ENCODE measurements at places on chromosomes 5 and 9.
A peak's percentile ranks its signal among the peaks of the same experiment; 100 is the strongest.

DNA sequence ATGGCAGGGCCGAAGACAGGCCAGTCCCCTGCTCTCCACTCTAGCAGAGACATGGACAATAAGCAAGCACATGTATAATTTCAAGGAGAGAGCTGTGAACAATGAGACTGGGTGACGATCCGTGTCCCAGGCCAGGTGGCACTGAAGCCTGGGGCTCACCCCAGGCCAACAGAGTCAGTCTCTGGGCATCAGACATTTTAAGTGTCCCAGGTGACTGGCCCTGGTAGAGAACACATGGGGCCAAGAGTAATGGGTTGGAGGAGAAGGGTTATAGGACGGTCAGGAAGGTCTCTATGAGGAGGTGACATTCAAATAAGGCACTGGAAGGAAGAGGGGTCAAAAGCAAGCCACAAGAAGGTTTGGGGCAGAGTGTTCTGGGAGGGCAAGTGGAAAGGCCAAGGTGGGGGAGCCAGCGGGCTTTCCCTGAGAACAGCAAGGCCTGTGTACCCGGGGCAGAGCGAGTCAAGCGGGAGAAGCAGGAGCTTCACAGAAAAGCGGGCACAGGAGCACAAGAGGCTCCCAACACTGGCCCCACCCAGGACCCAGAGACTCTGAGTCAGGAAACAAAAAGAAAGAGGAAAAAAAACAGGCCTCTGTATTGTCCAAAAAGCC, 1.1 kb upstream of the AKNA start:
- no peak for DNase-seq

- no peak for DNase-seq
Measured at GRCh38 chr9:72030767-72031166, 29.6 kb downstream of the C9orf57 start.

- no peak for DNase-seq
Measured at GRCh38 chr5:112480501-112480900, 61.4 kb upstream of the EPB41L4A start.

DNA sequence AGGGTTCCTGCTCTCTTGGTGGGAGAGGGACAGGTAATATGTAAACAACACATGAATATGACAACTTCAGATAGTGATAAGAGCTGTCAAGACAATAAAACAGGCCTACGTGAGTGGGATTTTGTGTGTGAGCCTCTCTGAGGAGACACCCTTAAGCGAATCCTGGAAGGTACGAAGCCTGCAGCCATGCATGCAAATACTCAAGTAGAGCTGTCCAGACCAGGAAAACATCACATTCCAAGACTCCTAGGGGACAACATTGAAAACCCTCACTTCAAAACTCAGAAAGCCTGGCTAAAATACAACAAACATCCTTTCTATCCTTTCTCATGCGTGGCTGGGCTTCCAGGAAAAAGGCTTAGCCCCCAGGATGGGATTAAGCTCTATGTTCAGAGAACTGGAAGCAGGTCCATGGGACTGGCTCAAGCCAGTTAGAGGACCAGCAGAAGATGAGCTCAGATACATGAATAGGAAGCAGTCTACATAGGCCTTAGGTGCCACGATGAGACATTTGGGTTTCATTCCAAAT, 124.8 kb upstream of the IQGAP2 start:
- no peak for DNase-seq

DNA sequence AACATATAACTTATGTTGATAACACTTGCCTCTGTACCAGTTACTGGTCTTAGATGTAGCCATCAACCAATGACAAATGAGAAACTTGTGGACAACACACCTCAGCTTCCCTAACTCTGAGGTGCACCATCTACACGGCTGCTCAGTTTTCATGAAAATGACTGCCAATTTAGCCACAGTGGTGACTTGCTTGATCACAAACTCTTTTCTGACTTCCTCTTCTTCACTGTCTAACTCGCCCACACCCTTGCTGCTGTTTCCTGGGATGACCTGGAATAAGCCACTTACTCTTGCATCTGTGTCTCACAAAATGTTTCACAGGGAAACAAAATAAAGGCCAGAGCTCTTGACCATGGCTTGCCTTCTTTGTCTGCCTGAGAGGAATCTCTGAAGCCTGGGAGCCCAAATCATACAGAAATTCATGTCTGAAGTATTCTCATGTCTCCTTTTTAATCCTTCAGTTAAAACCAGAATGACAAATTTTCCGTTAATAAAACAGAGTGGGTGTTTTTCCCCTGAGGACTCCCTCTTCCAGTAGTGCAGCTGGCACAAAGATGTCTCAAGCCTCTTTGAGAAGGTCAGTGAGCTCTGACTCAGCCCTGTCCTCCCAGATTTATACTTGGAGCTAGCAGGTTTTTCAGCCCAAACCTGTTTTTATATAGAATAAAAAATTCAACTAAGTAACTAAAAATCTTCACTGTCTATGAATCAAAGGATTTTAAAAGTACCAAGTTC, 126.5 kb upstream of the PAM start:
- peak; percentile 42 for DNase-seq

DNA sequence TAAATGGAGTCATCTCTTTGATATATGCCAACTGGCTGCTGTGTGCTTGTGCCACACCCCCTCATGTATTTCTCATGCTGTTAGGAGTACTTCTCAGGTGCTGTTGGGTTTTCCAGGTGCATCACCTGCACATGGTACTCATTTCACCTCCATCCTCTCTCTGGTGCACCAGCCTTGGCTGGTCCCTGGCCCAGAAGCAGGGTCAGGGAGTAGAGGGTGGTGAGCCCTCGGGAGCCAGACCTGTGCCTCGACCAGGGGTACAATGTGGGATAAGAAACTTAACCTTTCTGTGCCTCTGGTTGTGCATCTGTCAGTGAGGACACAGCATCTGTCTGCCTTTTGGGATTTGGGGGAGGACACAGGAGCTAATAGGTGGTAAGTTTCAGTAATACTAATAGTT, 38.5 kb downstream of the SECISBP2 start:
- DNase-seq: no peak

DNA sequence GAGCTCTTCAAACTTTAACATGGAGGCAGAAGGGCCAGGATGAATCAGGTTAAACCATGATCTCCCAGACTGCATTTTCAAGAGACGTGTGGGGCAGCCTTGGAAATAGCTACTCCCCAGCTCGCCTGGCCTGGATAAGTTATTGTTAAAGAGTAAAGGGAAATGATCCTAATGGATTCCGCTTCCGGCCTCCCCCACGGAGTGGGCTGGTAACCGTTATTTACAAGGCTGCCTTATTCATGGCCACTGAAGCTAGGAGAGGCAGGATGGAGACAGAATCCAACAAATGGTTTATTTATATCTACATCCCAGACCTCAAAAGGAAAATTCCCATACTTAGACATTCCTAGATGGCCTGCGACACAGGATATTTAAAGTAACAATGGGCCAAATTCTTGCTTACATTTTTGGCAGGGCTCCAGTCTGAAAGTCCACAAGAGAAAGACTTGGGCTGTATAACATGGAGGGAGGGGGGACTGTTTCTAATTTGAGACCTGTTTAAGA, 27.9 kb downstream of the SPRY4 start:
- peak; percentile 57 for DNase-seq

DNA sequence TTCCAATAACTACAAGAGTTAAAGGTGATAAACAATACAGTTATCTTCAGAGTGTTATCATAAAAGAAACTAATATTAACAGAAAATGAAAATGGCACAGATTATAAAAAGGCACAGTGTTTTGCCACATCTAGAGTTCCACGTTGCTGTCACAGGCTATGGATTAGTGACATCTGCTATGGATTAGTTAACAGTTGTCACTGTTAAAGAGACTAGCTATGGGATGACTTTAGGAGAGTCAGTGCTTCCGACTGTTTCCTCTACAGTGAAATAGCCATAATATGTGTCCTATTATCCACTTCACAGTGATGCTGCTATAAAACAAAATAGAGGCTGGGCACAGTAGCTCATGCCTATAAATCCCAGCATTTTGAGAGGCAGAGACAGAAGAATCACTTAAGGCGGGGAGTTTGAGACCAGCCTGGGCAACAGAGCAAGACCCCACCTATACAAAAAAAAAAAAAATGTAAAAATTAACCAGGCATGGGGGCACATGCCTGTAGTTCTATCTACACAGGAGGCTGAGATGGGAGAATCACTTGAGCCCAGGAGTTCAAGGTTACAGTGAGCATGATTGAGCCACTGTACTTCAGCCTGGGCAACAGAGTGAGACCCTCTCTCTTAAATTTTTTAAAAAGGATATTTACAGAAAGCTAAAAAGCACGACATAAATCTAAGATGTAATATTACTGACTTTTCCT, 19.7 kb downstream of the MAPKAP1 start:
- no peak for DNase-seq

GRCh38 chr9:111034170-111034897, 3.9 kb downstream of the LPAR1 start:
- peak; percentile 63 for DNase-seq

GRCh38 chr9:78807286-78807685, 510.4 kb downstream of the PSAT1 start:
- DNase-seq: no peak

DNA sequence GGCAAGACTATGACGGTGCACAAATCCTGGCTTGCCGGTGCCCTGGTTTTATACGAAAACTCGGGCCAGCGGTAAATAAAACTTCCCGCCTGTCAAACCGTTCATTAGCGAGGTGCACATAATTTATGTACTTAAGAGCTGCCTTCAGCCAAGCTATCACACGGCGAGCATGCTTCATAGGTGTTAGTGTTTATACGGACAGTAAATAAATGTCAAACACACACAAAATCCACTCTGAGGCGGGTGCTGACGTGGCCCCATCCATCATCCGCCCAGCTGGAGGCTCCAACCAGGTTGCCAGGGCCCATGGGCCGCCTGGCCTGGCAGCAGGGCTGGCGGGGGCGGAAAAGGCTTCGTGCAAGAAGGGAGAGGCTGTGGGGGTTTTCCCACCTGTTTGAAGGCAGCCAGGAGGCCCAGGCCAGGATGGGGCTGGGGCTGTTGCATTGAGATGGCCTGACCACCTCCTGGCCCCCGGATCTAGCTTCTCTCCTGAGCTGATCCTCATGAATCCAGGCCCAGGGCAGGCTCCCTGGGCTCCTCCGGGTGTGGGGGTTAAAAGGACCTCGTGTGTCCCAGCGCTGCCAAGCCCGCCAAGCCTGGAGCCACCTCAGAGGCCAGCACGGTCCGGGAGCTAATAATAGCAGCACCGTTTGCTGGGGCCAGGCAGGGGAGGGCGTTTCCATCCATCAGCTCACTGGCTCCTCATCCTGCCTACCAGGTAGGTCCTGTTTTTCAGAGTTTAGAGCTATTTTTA, 43.2 kb downstream of the BARX1 start:
- no peak for DNase-seq

DNA sequence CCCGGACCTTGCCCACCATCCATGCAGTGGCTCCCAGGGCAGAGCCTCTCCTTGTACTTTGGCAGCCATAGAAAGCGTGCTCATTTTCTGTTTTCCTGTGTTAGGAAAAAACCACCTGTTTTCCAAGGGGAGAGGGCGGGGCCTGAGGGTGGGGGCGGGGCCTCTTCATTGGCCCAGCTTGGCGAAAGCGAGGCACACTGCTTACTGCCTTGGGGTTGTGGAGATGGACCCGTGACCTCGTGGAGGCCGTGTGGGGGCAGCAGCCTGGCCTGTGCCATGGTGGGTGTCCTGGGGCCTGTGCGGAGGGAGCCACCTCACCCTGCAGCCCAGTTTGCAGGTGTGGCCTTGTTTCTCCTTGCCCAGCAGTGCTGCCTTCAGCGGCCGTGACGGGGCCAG, 4.4 kb upstream of the TOR4A start:
- no peak for DNase-seq

- DNase-seq: no peak
Measured at GRCh38 chr9:33472881-33473615, 676 bp downstream of the NOL6 start.

- no peak for DNase-seq
Measured at GRCh38 chr9:75775966-75776691, 114.3 kb upstream of the PCSK5 start.

DNA sequence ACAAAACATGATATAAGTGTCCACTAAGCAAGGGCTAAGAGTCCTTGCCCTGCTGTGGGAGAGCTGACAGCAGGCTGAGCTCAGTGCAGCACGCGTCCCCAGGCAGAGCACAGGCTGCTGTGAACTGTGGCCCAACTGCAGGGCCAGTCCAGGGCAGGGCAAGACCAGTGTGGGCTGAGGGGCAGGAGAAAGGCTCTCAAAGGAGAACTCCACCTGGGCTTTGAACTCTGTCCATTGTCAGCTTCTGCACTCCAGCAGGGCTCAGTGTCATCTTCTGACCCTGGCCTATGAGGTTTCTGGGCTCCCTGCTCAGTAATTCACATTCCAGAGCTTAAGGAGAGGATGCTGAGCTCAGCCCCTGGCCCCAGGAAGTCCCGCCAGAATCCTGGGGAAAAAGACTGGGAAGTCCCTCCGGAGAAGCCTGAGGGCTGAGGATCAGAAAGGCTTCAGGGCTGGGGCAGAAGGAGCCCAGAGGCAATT, 37.4 kb downstream of the LHFPL2 start:
- DNase-seq: no peak

DNA sequence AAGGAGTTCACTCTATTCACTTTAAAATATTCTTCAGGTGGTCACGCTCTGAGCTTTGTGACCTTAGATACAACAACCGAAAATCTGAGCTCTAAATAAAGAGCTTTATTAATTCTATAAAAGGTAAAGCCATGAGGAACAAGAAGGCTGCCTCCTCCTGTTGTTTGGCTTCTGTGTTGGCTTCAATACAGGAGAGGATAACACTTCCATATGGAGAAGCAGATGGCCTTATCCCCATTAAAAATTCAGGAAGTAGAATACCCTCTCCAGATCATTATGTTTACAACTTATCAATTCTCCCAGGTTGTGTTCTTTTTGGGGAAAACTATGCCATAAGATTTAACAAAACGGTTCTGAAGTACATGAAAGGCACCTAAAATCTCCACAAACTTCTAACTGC, 128.4 kb downstream of the TTC39B start:
- no peak for DNase-seq

- DNase-seq: no peak
Measured at GRCh38 chr9:126859111-126859510, 1.3 kb upstream of the ZBTB34 start.

DNA sequence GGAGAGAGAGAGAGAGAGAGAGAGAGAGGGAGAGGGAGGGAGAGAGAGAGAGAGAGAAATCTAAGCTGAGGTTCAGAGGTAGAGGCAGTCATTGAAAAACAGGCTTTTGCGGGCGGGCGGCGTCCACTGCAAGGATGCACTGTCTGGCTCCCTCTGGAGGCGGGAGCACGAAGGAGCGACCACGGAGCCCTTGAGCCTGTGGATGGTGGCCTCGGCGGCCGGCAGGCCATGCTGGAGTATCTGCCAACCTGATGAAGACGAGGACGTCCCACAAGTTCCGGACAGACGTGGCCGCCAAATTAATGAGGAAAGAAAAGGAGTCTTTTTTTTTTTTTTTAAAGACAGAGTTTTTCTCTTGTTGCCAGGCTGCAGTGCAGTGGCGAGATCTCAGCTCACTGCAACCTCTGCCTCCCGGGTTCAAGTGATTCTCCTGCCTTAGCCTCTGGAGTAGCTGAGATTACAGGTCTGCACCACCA, 2.2 kb upstream of the CCDC125 start:
- peak; percentile 81 for DNase-seq

- no peak for DNase-seq
Measured at GRCh38 chr9:88503845-88504764, 30.9 kb upstream of the NXNL2 start.

DNA sequence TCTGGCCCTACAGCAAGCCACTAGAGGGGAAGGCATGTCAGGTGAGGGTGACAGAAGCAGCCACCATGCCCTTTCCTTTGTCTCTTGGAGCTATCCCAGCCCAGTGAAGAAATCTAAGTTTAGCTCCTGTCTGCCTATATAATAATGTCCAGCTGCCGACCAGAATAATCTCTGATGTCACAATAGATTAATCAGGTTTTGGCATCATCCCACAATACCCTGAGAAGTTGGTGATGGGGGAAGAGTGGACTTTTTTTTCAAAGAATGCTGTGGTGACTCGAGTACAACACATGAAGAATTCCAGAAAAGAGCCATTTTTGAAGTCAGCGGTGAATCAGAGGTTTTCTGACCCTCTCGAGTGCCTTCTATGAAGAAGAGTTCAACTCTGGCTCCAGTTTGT, 1.7 kb upstream of the TSLP start:
- peak; percentile 64 for DNase-seq
